SHP77 treated with DMSO at 0.1 percent for 48 hours (cell line): ENCODE measurements at places on chromosomes 2 and 18.

DNA sequence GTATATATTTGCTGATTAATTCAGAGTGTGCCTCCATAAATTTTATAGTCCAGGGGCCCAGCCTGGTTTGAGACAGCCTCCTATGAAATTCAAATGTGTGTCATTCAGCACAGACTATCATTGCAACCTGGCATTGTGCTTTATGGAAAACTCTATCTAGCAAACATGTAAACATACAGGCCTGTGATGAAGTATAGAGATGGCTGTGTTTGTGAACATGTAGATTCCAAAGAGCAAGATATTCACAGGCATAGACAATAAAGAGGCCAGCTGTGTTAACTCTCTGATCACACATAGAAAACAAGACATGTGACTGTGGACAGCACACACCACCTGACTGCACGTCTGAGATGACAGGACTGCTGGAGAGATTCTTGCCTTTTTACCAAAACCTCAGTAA is 297.9 kb downstream of the EN1 start:
- no peak for DNase-seq

GRCh38 chr2:26363323-26363722 is 16.7 kb upstream of the ADGRF3 start:
- DNase-seq = no peak

- no peak for DNase-seq
Observed at GRCh38 chr18:48488388-48488850, 50.4 kb upstream of the CTIF start.

DNA sequence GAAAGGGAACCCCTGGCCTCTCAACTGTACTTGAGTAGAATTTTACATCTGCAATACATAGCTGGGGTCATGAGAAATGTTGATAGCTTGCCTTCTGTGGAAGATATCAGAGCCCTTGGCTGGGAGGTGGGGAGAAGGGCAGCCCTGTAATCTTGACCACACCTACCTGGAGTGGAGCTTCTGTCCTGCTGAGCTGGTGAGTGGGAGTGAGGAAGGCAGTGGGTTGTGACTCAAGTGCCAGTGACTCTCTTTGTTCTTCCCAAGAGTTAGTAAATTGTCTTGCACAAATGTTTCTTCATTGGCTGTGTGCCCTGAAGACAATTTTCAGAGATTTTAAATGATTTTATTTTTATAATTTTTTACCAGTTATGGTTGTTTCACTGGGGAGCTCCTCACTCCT is 277.3 kb downstream of the MBD5 start:
- no peak for DNase-seq

- no peak for DNase-seq
Observed at GRCh38 chr2:112199188-112199587, 55.7 kb downstream of the ZC3H8 start.

DNA sequence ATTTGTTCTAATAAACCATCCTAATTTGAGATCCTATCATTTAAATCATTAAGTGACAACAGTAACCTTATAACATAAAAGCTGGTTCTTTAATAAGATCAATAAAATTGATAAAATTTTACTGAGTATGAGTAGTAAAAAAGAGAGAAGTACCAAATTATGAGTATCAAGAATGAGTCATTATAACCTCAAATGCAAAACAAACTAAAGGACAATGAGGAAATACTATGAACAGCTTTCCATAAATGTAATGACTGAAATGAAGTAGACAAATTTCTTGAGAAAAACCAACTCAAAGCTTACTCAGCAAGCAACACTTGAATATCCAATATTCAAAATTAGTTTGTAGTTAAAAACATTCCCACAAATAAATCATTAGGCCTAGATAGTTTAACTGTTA is 433.0 kb downstream of the ZEB2 start:
- no peak for DNase-seq

DNA sequence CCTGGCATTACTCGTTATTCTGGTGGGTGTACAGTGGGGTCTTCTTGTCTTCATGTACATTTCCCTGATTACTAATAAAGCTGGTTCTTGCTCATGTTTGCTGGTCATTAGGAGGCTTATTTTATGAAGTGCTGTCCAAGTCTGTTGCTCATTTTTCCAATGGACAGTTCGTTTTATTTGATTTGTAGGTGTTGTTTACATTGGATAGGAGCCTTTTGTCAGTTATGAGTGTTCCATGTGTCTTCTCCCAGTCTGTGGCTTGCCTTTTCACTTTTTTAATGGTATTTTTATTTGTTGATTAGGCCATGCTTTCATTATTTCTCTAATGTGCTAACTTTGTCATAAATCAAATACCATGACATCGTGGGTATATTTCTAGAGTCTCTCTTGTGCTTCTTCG is 51.9 kb downstream of the CEP192 start:
- DNase-seq = no peak

- no peak for DNase-seq
Observed at GRCh38 chr18:76993573-76993972, 139.0 kb downstream of the MBP start.

DNA sequence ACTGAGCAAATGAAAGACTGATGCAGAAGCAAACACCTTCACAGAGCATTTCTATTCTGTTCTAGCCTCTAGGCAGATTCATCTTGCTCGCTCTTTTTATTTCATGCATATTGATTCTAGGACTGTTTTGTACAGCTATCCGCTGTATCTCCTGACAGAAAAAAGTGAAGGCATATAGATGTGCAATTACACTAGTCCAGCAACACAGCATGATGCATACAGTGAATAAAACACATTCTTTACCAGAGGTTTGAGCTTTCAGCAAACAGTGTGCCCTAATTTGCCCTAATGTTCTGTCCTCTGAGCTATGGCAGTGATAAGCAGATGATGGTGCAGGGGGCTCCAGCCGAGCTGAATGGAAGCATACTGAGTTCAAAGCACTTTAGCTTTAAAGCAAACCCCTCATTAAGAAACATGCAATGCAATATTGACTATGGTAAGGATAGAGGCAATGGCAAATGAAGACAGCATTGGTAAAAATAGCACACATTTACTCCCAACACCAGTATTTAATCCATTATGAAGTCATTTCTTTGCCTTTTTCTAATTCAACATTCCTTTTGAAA is 141.2 kb upstream of the RGPD4 start:
- no peak for DNase-seq

GRCh38 chr18:75871596-75871995 is 444.1 kb upstream of the SMIM21 start:
- DNase-seq = no peak

DNA sequence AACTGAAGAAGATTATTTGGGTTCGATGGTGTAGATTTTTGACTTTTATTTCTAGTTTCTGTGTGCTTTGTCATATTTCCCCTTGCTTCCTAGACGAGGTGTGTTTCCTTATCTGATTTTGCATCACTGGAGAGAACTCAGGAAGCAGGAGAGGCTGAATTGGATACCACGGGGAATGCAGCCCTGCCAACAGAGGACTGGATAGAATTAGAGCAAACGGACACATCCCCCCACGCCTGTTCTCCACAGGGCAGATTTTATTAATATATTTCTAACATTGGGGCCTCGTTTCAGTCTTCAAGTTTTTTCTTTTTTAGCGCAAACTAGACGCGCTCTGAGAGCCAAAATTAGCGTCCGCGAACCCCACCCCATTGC is 678 bp upstream of the VAPA start:
- peak; percentile 64 for DNase-seq

GRCh38 chr2:204892506-204893255 is 347.4 kb downstream of the PARD3B start:
- DNase-seq = no peak

DNA sequence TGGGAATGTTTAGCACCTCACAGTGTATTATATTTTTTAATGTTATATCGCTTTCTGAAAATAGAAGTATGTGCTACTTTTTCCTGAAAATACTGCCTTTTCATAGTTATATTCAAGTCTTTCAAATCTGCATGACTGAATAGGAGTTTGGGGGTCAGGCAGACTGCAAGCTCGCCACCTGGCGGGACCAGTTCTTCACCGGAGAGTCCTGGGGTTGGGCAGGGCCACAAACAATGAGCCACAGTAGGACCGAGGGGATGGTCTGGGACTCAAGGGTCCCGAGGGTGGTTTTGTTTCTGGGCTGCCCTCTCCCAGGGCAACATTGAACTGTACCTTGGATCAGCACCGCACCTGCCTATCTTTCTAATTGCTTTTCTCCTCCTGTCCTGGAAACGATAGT is 70.6 kb downstream of the VWA3B start:
- DNase-seq = no peak

DNA sequence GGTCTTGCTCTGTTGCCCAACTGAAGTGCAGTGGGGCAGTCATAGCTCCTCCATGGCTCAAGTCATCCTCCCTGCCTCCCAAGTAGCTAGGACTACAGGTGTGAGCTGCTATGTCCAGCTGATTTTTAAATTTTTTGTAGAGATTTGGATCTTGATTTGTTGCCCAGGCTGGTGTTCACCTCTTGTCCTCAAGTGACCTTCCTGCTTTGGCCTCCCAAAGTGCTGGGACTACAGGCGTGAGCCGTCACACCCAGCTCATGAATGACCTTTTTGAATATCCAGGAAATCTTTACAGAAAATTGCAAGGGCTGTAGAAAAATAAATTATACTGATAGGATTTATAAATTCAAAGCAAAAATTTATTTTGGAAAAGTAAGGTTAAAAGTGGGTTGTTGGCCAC is 17.4 kb downstream of the ACTR3 start:
- no peak for DNase-seq

DNA sequence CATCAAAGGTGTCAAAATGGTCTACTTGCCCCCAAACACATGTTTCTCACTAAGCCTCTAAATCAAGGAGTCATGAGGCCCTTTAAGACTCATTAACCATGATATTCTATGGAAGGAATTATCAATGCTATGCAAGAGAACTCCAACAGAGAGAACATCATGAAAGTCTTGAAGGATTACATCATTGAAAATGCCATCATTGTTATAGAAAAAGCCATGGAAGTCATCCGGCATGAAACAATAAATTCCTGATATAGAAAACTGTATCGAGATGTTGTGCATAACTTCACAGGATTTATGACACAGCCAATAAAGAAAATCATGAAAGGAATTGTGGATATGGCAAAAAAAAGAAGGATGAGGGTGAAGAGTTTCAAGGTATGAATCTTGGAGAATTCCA is 1363.6 kb upstream of the CDH2 start:
- no peak for DNase-seq

DNA sequence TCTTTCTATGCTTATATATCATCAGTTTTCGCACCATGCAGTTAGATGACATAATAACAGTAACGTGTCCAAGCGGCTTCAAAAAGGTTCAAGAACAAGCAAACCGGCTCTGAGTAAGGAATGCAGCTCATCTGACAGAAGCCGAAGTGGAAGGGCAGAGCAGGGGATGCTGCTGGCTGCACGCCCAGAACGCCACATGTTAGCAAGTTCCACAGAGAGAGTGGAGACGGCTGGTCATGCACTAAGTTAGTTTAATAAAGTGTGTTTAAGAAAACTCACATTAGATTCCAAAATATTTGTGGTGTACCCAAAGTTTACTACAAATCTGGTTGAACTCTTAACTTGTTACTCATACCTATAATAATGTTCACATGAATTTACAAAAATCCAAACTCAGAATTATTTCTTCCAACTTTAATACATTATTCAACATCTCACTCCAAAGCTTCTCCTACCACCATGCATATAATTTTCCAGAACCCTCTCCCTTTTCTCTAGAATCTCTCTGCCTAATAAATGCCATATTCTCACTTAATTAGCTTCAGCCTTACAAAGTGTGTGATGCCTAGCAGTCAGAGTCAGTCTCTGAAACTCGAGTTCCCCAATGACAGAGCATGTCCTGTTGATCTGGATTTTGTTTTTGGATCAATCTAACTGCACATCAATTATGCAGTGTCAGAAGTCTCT is 170.0 kb downstream of the DNAH7 start:
- peak; percentile 43 for DNase-seq

GRCh38 chr2:100073110-100073509 is 69.3 kb downstream of the AFF3 start:
- DNase-seq = no peak

GRCh38 chr2:86372641-86373502 is 35.4 kb upstream of the REEP1 start:
- peak; percentile 12 for DNase-seq

DNA sequence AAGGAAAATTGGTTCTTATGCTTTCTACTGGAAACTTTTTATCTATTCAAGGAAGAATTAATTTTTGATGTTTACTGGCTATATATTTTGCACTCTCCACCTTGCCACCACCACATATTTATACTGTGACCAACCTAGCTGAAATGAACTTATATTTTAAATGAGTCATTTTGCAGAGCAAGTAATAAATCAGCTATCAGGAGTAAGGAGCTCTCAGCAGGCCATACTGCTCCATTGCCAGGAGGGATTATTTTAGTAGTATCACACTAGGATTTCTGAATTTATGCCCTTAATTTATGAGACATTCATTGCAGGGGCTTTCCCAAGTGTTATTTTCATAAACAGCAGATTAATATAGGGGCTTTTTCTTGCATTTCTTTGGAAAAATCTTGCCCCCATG is 125.8 kb upstream of the CYP1B1 start:
- no peak for DNase-seq

GRCh38 chr2:168152902-168153530 is 94.4 kb downstream of the STK39 start:
- DNase-seq = no peak

DNA sequence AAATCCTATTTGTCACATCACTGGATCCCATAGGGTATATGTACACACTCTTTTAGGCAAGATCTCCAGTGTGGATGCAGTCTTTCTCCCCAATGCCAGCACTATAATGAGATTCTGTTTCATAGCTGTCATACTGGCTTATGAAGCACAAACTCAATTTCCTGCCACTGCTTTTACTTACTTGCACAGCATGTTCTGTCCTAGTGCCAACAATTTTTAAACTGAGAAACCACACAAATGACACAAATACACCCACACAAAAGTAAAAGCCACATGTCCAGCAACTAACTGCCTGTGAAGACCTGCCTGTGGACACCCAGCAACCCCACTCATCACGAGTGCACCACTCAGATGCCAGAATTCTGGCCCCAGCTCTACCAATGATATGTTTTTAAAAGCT is 29.6 kb upstream of the RNU4ATAC start:
- no peak for DNase-seq

DNA sequence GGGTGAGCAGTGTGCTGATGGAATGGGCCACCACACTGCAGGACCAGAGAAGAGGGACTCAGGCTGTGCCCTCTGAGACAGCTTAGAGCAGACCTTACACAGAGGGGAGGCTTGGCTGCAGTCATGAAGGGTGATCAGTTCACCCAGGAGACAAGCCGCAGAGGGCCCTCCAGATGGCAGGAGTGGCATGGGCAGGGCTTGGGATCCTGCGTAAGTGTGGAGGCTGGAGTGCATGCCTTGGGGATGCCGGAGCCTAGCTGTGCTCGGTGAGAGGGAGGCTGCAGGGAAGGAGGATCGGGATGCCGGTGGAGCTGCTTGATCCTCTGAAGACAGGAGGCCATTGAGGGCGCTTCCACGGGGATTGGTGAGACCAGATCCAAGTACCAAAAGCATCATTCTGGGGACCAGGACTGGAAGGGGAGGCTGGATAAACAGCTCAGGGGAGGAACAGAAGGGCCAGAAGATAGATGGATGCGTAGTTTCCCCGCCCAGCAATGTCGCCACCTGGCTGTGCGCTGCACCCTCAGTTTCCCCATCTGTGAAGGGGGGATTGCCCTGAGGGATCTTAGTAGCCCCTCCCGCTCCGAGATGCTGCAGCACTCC is 163.4 kb downstream of the INHBB start:
- DNase-seq = no peak
